ENCODE measurements at places on chromosomes 12 and 14.

DNA sequence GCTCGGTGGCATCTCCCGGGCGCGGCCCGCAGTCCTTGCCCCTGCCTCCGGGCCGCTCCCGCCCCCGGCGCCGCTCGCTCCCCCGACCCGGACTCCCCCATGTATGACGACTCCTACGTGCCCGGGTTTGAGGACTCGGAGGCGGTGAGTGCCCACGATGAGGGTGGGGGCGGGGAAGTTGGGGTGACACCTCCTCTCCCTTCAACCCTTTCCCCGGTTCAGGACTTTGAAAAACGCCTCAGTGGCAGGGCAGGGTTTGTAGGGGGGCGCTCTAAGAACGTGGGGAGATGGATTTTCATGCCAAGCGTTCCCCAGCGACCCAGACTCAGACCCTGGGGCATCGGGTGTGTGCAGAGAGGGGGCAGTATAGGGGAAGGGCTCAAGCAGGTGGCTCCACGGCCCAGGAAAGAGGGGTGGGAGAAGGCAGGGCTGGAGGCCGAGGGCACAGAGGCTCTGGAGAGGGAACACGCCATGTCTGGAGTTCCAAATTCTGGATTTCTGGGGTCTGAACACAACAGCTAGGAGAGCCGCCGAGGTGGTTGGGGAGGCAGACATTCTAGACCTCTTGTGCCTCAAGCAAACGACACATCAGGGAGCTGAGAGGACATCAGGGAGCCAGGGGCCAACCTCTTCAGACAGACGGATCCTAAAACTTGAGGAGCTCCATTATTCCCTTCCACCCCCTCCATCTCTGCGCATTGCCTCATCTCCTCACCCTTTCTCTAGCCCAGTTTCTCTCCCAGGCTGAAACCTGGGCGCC, 715 bp downstream of the CACNB3 start:
- no peak for DNase-seq

- no peak for DNase-seq
These were observed 225.4 kb downstream of the APAF1 start for GRCh38 chr12:98870504-98870903.

DNA sequence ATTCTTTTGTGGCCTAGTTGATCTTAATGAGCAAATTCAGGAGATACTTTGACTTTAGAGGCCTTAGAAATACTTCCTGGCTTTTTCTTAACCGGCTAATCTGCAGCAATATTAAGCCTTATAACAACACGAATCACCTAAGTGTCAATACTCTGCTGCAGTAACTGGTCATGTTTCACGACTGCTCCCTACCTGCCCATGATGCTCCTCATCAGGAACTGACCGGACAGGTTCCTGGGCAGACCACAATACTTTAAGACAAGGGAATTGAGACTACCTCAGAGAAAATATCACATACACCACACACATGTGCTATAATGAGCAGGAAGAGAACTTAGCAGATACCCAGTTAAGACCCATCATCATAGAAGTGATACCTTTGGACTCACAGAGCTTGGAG, 211.9 kb upstream of the BMP4 start:
- no peak for DNase-seq

DNA sequence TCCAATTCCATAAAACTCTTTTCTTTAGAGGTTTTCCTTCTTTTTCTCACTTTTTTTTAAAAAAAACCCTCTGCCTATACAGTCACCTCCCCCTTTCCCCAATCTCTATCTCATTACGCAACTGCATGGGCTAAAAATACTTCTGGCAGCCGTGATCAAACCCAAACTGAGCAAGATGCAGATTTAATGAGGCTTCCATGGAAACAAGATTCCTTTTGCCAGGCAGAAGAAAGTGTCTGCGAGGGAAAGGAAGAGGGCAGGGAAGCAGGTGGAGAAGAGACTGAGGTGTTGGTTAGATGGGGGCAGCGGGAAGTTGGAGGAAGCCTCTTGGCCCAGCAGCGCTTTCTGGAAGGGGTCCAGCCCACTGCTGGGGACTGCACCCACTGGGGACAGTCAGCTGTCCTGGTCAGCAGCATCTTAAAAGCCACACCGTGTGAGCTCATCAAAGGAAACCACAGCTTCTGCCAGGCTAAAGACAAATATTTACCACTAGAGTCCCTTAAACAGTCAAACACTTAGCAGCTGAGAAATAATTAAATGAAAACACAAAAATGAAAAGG, 90.4 kb downstream of the SLC8A3 start:
- no peak for DNase-seq

DNA sequence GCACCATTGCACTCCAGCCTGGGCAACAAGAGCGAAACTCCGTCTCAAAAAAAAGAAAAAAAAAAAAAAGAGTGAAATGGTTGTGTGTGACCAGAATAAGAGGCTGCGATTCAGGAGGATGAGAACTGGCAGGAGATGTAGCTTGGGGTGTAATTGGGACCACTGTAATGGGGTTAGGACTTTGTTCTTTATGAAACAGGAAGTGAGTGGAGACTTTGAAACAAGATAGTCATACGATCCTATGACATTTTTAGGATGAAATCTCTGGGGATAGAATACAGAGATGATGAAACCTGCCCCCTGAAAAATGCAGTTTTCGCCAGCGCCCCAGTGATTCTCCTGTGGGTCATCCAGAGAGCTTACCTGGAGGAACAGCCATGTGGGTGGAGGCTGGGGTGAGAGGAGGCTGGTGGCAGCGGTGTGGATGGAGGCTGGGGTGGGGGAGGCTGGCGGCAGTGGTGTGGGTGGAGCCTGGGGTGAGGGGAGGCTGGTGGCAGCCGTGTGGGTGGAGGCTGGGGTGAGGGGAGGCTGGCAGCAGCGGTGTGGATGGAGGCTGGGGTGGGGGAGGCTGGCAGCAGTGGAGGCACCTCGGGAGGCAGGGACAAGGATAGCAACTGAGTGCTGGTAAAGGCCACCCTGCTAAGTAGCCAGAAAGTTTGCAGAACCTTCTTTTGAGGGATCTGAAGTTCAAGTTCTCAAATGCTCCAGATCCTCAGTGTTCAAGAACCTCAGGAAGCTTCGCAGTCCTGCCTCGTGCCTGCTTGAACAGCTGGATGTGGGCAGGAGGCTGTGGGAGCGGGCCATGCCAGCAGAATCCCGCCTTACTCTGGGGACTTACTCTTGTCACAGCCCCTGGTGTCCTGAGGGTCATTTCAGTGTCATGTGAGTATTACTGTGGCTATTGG, 20.2 kb downstream of the FBXL14 start:
- no peak for DNase-seq

DNA sequence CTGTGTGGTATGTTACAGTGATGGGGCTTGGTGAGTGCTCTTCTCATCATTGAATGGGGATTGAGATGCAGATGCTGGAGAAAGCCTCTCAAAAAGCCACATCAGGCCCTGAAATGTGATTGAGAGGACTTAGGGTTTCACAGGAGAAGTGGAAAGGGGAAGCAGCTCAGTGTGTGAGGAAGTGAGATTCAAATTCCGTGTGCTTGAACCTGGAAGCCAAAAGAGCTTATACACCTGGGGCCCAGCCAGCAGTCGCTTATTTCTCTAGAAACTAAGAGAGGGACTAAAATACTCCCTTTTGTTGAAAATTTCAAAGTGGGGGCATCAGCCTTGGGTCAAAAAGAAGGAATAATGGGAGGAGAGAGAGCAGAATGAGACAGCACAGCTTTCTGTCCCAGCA, 39.1 kb upstream of the GZMB start:
- no peak for DNase-seq

GRCh38 chr12:90323217-90323616, 614.6 kb upstream of the ATP2B1 start:
- no peak for DNase-seq

GRCh38 chr12:124742678-124743077, 121.0 kb downstream of the SCARB1 start:
- DNase-seq, result no peak

GRCh38 chr12:497501-498160, 37.9 kb downstream of the B4GALNT3 start:
- DNase-seq, result no peak

DNA sequence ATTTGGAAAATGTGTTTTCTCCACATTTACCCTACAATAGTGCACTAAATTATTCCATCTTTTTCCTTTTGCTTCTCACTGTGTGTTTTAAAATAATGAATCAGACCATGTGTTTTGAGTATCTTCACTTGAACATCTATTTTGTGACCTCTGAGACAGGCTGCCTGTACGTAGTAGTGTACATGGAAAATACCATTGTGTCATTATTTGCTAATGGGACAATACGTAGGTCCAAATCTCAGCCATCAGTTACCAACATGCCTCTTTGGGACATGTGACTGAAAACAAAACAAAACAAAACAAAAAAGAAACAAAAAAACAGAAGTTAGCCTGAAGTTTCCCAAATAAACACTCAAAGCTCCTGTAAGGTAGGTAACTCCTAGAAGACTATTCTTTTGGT, 7.1 kb upstream of the MYF6 start:
- no peak for DNase-seq

GRCh38 chr12:98409548-98409947, 105.8 kb upstream of the TMPO start:
- no peak for DNase-seq

DNA sequence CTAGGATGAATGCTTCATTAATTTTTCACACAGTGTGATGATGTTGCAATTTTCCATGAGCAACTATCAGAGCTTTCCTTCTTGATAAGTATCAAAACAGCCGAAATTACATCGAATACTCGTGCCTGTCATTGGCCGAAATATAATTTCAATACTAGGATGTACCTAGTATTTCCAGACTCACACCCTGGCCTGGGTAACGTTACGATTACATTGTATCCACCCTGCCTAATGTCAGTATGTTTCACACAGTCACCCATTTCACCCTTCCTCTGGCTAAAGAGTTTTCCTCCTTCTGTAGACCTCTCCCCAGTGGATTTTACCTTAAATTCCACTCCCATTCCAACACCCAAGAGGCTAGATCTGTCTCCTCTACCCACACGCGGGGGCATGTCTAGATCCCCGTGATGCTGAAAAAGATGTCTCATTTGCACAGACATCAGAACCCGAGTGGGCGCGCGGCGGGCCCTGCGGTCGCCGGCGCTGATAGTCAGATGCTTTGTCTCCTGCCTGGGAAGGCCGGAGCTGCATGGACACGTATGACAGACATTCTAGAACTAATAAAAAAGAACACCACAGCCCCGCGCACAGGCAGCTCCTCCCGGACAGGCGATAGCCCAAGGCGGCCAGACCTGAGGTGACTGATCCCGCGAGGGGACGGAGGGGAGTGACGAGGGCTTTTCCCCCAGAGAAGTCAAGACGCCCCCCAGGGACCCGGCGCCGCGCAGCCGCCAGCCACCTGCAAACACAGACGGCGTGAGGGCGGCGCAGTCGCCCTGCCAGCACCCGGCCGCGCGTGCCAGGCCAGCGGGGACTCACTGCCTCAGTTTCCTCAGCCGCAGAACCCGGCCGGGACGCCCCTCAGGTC, 723 bp downstream of the KIF21A start:
- no peak for DNase-seq

DNA sequence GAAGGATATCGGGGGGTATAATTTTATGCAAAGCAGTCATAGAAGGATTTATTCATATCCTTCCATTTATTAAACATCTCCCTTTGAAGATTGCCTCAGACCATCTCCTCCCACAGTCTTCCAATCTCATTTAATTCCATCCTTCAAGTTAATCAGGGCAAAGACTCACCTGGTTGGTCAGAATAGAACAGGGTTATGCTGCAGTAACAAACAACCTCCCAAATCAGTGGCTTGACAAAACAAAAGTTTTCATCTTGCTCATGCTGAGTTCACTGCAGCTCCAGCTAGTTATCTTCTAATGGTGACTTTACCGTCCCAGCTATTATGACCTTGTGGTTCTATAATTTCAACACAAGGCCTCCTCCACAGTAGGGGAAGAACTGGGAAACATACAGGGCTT, 48.8 kb upstream of the MTERF2 start:
- DNase-seq, result no peak

GRCh38 chr12:88298761-88299242, 156.7 kb downstream of the TMTC3 start:
- no peak for DNase-seq

DNA sequence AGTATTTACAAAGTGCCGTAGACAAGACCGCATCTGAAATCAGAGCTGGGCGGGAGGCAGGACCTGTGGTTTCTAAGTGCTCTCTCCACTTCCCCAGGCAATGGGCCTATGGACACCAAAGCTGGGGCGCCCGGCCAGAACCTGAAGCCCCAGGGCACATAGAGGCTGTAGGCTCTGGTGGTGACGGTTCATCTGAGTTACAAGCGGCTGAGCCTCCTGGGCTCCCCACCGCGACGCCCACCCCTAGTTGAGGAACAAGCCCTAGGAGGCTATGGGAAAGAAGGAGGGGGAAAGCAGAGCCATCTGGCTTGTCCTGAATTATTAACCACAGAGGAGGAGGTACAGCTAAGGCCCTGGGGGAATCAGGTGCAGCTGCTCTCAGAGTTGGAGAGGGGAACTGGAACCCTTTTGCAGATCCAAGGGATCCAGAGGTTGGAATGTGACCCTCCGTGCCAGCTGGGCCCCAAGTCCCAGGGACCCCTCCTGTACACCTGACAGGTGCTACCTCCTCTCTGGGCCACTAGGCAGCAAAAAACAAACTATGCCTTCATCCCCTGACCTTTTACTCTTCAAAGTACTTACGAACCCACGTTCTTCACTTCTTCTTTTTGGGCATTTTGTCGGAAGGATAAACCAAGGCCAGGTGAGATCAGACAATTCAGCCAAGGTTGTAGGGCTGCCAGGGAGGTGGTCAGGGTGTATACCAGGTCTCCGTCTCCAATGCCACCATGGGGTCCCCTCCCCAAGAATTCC, 77.2 kb downstream of the ARL6IP4 start:
- no peak for DNase-seq

GRCh38 chr14:58817846-58818245, 180.1 kb downstream of the DACT1 start:
- no peak for DNase-seq

DNA sequence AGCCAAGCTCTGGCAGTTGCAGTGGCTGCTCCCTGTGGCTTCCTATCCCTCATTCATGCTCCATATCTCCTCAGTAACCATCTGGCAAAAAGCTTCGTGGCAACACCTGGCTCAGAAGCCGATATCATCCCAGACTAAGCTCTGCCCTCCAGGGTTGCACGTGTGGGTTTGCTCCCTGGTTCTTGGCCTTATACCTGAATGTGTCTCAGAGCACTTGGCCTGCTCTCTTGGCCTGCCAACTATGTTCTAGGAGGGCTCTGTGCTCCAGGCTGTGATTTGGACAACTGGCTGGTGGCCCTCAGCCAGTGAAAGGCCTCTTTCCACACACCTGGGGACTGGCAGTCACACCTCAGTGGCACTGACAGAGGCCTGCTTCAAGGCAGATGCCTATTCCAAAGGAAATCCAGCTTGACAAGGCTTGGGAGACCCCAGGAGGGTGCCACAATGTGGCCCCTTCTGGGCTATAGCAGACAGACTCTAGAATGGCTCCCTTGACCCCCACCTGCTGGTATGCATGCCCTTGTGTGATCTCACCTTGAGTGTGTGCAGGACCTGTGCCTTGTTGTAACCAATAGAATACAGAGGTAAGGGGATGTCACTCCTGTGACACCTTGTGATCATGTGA, 10.5 kb downstream of the PLD4 start:
- DNase-seq, result no peak

GRCh38 chr14:100017553-100017952, 47.7 kb upstream of the EVL start:
- DNase-seq, result no peak

DNA sequence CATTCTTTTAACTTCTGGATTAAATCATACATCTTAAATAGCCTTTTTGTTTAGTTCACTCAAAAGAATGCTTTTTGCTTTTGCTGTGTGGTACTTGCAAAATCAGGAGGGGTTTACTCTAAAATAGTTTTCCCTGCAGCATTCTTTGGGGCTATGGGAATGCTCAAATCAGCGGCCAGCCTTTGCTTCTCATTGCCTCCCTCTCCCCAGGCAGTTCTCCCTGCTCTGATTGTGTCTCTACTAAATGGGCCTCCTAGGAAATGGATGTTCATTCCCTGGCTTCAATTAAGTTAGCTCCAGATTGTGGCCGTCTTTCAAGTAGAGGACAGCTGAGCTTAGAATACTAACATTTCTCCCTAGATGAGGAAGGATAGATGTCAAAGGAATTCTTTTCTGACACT, 4.4 kb downstream of the TULP3 start:
- no peak for DNase-seq
